Hematopoietic multipotent progenitor cell treated with erythropoietin and hydrocortisone succinate and interleukin-3 and kit ligand, for 17 days (in vitro differentiated cells): ENCODE measurements at places on chromosomes 3 and 15.
A peak's percentile ranks its signal among the peaks of the same experiment; 100 is the strongest.

DNA sequence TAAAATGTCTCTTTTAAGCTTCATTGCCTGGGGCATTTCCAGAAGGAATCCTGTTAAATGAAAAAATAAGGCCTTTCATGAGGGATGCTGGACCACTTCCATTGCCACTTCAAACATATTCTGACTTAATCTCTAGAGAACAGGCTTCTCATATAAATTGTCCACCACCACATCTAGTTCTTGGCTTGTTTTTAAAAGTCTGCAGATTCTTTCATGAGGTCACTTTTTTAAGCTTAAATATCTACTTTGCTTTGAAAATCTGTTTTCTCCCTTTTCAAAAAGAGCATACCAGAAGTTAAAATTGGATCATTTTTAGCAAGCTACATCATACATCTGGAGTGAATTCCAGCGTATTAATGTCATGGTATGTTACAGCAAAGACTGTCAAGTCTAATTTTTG, 131.6 kb downstream of the C3orf70 start:
- no peak for DNase-seq

DNA sequence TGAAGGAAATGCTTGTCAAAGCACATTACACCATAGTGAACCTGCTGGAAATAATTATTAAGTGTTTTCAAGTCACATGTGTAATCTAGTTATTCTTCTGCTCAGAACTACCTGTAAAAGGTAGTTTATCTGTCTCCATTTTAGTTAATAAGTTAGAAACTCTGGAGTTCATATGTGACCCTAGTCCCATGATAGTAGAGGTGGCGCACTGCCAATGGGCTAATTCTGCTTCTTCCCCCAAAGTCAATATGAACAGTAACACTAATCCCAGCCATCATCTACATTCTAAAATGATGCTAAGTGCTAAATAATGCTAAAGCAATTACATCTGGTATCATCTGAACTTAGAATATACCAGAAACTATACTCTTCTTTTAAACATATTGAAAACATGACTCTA, 361.0 kb upstream of the NECTIN3 start:
- no peak for DNase-seq

DNA sequence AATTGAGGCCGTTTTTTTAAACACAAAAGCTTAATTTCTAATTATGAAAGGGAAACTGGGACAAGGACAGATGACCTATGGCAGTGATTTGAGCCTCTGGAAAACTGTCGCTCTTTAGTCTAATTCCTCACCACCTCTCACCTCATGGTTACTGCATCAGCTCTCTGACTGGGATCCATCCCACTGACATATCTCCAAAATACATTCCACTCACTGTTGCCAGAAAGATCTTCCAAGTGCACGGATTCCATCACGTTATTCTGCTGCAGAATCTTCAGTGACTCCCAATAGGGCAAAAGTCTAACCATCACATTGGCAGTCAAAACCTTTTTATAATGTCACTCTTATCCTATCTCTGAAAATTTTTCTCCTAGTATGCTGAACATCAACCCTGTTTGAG, 132.3 kb upstream of the MB21D2 start:
- no peak for DNase-seq

GRCh38 chr3:52396011-52396906, 48.6 kb downstream of the SEMA3G start:
- DNase-seq, result no peak

GRCh38 chr3:150765949-150766720, 3.2 kb upstream of the SIAH2 start:
- DNase-seq, result no peak

- no peak for DNase-seq
Observed at GRCh38 chr3:188091746-188092145, 62.2 kb upstream of the LPP start.

GRCh38 chr3:59313365-59313764, 263.5 kb upstream of the CFAP20DC start:
- DNase-seq, result no peak

DNA sequence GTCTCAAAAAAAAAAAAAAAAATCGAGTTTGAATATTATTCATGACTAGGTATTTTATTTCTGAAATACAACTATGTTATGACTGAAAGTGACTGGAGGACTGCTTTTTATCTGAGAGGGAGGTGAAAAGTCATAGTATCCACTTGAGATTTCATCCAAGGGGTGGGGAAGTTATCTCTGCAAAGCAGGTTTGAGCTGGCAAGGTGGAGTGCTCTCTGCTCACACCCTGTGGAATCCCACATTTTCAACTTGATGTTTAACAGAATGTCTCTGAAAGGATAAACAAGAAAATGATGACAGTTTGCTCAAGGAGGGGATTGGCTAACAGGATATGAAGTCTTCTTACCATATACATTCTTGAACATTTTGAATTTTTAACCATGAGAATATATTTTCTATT, 27.3 kb upstream of the SEC62 start:
- DNase-seq, result peak; percentile 95

DNA sequence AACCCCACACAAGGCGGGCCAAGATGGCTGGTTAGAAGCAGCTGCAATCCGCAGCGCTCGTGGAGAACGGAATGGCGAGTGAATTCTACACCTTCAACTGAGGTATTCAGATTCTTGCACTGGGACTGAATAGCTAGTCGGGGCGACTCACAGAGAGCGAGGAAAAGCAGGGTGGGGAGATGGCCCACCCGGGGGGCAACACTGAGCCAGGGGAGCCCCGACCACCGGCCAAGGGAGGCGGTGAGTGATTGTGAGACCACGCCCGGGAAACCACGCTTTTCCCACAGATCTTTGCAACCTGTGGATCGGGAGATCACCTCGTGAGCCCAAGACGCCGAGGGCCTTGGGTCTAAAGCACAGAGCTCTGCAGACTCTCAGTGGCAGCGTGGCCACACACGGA, 28.3 kb downstream of the GNB5 start:
- no peak for DNase-seq

- DNase-seq, result no peak
Observed at GRCh38 chr3:10299679-10300078, 6.9 kb upstream of the GHRL start.

DNA sequence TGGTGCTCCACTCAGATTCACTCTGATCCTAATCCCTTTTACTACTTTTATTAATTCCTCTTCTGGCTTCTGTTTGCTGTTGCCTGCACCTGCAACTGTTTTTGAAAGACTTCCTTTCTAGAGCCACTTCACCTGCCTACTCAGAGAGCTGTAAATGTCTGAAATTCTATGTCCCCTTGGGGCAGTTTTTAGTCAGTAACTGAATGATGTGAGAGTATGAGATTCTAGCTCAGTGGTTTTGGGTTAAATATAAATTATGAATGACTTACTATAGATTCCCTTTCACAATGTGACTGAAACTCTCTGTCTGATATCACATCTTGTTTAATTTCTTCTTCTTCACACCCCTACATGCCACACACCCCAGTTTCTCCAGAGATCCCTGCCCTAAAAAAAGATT, 47.8 kb upstream of the LRRC3B start:
- DNase-seq, result no peak

DNA sequence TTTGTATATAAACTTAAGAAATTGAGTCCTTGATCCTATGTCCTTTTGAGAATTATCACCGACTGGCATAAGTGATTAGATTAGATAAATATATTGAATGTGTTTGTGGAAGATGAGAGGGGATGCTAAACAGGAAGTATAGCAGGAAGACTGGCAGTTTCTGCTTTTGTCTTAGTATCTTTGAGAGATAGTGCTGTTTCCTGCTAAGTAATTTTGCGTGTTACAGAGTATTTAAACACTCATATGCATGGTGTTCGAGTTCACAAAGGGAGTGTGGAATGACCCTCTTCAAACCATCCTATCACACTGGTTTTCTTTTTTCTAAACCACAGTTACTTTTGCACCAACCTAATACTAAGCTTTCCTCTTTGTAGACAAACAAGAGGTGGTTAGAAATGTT, 106.0 kb downstream of the KLHL25 start:
- no peak for DNase-seq

GRCh38 chr3:137163241-137163871, 205.6 kb downstream of the IL20RB start:
- DNase-seq, result no peak

GRCh38 chr3:186653984-186654383, 11.8 kb upstream of the HRG start:
- no peak for DNase-seq

- no peak for DNase-seq
Observed at GRCh38 chr3:185984203-185984602, 46.4 kb upstream of the TRA2B start.

GRCh38 chr15:43436395-43436794, 56.6 kb downstream of the TP53BP1 start:
- DNase-seq, result no peak

- DNase-seq, result no peak
Observed at GRCh38 chr15:61659566-61660190, 400.6 kb downstream of the VPS13C start.

DNA sequence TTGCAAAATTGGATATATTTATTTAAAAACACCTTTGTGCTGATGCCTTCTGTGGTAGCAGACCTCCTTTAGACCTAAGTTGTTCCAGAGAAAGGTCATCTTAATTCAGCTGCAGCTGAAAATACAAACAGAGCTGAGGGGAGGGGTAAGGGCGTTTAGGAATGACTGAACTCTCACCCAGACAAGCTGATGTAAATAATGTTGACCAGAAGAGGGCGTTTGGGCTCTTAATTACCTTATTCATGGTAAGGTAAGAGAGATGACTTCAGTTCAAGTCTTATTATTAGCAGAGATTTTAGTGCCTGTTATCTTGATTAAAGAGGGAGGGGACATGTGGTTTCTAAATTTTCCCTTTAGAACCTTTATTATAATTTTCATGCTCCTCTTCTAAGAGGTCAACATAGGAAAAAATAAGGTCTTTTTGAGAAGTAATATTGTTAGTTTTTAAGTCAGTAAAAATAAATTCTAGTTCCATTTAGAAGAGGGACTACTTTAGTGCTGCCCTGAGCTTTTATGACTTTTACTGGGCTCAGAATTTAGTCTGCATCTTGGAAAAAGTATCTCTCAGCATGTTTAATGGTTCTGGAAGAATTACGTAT, 46.3 kb downstream of the GPR171 start:
- DNase-seq, result peak; percentile 50

DNA sequence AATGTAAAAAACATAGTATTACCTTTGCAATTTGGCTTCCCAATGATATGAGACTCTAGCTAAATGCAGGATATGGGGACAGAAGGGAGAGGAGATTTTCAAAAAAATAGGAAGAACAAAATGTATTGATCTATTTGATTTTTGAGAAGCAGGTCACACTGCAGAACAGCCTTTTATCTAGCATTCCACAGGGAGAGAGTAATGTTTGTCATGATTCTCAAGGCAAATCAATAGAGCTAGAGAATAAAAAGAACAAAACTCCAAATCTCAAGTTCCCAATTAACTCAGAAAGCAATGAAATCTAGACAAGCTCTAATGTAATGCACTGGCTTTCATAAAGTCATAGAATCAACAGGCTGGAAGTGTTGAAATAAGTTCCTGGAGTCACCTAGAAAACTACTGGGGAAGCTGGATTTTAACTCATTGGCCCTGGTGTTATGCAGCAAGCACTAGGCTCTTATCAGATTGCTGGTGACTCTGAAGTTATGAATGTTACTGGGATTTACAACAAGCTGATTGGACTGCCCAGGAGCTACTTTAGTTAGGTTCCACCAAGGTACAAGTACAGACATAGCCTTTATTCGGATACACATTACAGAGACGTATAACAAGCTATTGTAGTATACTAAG, 442.8 kb downstream of the FGF12 start:
- DNase-seq, result no peak

DNA sequence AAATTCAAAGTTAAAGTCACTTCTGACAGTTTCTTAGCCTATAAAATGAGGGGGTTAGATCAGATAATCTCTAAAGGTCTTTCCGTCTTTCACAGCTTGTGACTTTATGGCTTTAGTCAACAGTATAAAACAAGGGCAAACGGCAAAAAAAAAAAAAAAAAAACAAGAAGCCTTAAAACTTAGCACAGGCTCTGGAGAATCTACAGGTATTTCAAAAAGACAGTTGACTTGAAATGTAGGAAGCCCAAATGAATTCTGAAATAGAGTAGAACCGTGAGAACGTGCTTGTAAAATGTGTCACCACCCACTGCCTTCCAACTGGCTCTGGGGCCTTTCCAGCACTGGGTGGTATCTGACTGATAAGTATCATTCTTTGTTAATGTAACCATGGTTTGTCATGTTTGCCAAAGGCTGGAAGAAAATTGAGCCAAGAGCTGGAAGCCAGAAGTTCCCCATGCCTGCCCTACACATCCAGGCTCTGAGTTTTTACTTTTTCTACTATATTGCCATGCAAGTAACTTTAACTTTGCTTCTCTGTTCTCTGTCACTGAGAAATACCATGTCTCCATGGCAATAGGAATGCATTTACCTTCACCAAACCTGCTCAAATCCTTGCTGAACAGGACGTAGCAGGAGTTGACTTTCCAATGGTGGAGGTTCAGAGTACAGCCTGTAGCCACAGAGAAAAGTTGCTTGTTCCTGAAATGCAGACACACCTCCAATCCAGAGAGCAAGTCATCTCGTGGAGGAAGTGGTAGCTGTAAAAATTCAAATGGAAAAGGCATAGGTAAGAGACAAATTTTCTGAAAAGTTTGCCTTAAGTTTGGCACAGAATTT, 35.8 kb upstream of the THSD4 start:
- no peak for DNase-seq

GRCh38 chr3:56885879-56886278, 84.1 kb upstream of the ARHGEF3 start:
- DNase-seq, result no peak

DNA sequence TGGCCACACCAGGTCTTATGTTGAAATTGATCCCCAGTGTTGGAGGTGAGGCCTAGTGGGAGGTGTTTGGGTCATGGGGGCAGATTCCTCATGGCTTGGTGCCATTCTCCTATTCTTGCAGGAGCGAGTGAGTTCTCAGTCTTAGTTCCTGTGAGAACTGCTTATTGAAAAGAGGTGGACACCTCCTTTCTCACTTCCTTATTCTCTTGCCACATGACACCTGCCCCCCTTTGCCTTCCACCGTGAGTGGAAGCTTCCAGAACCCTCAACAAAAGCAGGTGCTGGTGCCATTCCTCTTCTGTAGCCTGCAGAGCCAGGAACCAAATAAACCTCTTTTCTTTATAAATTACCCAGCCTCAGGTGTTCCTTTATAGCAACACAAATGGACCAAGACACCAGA, 318.1 kb upstream of the MCTP2 start:
- DNase-seq, result no peak

DNA sequence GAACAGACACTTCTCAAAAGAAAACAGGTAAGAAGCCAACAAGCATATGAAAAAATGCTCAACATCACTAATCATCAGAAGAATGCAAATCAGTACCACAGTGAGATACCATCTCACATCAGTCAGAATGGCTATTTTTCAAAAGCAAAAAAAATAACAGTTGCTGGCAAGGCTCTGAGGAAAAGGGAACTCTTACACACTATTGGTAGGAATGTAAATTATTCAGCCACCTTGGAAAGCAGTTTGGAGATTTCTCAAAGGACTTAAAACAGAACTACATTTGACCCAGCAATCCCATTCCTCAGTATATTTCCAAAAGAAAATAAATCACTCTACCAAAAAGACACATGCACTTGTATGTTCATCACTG, 95.6 kb downstream of the APBA2 start:
- DNase-seq, result no peak

DNA sequence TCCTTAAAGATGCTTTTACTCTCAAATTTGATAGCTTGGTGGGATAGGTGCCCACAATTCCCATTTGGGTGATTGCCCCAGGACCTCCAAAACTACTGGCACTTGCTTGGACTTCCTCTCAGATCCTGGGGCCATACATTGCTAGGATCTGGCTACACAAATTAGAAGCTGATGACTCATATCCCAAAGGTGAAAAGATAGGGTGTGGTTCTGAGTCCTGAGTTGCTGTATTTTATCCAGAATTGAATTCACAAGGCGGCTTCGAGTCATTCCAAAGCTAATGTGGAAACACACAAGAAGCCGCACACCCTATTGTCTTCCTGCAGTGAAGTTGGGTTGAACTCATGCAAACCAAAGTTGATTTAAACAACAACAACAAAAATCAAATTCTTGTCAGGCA, 53.4 kb downstream of the DUT start:
- no peak for DNase-seq
